Metanephros (tissue), 2 donors: ENCODE measurements at places on chromosomes 3 and 15. TPM values are rescaled to one million over a fixed set of nuclear protein-coding genes. Genes with fewer than 3 reads are reported as not detected.

The ARHGEF26 gene
- total RNA-seq = 12.0 TPM

The CRYGS gene
- 2.9 TPM for total RNA-seq

The GOLGA6L7 gene
- not detected for total RNA-seq

The TAGLN3 gene
- total RNA-seq = 0.76 TPM

The LAMB2 gene
- total RNA-seq = 537 TPM

The FEZF2 gene
- not detected for total RNA-seq

The CELF6 gene
- 2.4 TPM for total RNA-seq

The GOLGA6A gene
- not detected for total RNA-seq

The GP9 gene
- total RNA-seq = 3.8 TPM

The RAB6B gene
- 5.3 TPM for total RNA-seq

The NMNAT3 gene
- 19.6 TPM for total RNA-seq

The GOLGA8G gene
- total RNA-seq = not detected

The NR2C2 gene
- total RNA-seq = 59.0 TPM

The KLHL40 gene
- 38.8 TPM for total RNA-seq

The ABI3BP gene
- total RNA-seq = 17.9 TPM

The SHC4 gene
- total RNA-seq = 2.0 TPM
